ENCODE measurements at places on chromosomes 13 and 19.

- no peak for DNase-seq
Observed at GRCh38 chr19:14072535-14073260, at the start of gene MISP3. TSS of gene MISP3 (plus strand) at chr19:14072786. CDS start at chr19:14073310, 524 bp downstream.

DNA sequence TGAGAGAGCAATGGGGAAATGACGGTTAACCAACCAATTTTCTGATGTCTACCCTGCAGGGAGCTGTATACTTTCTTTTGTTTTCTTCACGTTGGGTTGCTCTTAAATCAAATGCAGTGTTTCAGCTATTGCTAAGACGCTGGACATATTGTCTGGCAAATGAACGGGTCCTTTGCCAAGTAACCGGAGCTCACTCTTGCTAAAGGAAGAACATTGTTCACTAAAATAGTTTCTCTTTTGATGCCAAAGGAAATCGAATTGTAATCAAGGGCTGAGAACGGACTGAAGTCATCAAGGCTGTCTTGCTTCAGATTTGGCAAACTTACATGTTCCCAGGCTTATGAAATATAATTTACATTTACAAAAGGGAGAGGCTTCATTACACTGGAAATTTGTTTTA lies 142.3 kb upstream of the ARGLU1 start:
- DNase-seq, result peak; percentile 30

DNA sequence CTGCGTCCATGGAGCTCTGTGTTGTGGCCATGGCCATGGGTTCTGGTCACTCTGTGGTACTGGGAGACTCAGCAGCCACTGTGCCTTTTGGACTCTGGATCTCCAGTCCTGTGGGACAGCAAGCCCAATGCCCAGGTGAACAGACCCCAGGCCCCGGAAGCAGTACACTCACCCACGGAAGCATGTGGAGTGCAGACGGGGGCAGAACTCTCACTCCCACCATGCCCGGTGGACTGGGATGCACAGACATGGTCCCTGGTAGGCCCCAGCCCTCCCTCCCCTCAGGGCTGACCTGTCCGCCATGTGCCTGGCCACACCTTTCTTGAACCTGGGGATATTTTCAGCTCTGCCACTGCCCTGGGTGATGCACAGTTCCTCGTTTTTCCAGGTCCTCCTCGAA lies 163.3 kb downstream of the URI1 start:
- DNase-seq, result no peak

GRCh38 chr19:1428738-1429391 lies 9.3 kb upstream of the RPS15 start:
- no peak for DNase-seq

GRCh38 chr19:32131005-32131404 lies 214.4 kb upstream of the ZNF507 start:
- no peak for DNase-seq

GRCh38 chr13:113182046-113182445 lies 23.6 kb downstream of the PROZ start:
- DNase-seq, result no peak

DNA sequence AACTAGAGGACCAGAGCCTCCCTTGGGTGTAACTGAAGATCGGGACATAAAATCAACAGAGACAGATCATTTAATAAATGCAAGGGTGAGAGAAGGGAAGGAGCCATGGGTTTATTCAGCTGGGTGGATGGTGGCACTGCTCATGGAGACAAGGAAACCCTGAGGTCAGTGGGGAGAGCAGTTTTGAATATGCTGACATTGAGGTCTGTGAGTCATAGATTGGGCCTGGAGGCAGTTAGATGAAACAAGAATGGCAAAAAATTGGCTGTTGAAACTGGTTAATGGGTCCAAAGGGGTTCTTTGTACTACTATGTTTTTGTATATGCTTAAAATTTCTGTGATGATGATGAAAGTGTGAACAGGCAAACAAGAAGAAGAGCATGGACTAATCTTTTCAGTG lies 5.1 kb upstream of the GTF3A start:
- DNase-seq, result no peak

- DNase-seq, result no peak
Observed at GRCh38 chr19:12921047-12921446, 2.0 kb upstream of the SYCE2 start.

GRCh38 chr13:97901716-97902115 lies 51.8 kb upstream of the IPO5 start:
- DNase-seq, result no peak

- DNase-seq, result peak; percentile 74
Observed at GRCh38 chr13:110232756-110233155, 74.2 kb downstream of the COL4A1 start.

GRCh38 chr19:40974633-40975037 lies 16.4 kb upstream of the CYP2B6 start:
- peak; percentile 63 for DNase-seq

DNA sequence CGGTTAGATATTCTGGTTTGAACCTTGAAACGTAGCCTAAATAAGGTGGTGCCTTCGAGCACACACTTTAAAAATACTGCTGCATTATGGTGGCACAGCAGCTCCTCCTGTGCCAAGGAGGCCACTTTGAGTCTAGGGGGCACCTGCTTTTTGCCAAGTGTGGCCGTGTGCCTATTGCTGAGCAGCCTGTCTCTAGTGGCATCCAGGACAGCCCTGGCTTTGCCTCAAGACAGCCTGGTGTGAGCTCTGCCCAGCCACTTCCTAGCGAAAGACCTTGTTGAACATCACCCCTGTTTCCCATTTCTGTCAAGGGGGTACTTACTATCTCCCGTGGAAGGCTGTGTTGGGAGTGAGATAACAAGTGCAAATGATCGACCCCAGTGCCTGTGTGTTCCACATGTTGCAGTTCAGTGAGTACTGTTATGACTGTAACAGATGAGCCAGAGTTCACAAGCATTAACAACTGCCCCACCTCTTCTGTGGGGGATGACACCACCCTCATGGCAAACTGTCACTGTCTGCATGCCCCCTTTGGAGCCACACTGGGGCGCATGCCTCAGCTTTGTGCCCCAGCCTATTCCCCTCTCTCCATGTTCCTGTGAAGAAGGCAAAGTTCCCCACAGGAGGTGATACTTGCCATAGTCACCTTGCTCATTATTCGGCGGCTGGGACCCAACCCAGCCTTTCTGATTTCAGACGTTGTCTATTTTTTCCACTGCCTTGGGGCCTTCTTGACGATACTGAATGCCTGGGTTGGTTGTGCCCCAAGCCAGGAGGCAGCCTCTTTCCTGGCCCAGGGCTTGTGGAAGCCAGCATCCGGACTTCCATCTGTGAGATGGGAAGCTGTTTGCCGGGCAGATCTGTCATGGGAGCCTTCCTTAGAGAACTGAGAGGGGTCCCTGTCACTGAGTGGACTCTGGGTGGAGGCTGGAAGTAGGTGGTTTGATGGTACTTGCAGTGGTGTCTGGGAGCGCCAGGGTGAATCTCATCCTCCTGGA lies 5.4 kb downstream of the GATAD2A start:
- no peak for DNase-seq

DNA sequence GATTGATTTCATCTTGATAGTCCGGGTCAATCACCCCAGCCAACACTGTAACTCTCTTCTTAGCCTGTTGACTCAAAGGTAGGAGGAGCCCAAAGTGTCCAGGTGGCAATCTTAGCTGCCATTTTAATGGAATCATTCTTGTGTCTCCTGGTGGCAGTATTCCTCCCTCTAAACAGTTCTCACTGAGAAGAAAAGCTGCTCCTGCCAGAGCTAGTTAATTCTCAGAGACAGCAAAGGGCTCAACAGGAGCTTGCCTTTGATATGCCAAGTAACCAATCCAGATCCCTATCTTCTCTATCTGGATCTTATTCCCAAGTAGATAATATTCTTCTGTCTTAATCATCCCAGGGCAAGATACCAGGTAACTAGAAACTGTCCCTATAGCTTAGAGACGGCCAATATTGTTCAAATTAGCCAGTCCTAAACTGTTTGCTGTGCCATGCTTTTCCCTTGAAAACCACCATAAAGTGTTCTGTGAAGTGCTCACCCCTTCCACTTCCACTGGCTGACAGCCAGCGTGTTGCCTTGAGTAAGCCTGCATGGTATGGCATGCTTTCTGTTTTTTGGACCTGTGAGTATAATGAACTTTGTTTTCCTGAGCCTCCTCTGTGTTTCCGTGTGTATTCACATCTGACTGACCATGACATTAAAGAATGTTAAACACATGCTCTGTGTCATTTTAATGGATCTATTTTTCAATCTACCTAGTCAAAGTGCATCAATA lies 463.7 kb upstream of the SLITRK5 start:
- no peak for DNase-seq

DNA sequence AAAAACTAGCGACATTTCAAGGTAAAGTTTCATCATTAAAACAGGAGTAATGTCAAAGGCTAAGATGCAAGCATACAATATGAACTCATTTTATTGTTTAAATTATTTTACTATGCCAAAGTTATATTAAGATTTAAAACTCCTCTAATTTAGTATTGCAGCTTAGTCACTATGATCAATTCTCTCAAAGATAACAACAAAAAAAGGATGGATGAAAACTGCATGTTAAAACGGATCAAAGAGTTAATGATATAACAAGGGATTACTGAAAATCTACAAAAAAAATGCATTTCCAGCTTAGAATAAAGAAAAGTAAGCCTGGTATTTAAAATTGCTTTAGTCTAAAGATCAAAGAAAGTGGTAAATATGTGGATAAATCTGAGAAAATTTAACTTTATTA lies 587.8 kb upstream of the PCDH20 start:
- DNase-seq, result no peak

- DNase-seq, result no peak
Observed at GRCh38 chr19:39937094-39937720, 2.8 kb upstream of the FCGBP start.

GRCh38 chr13:99205621-99206220 lies 5.1 kb downstream of the UBAC2 start:
- DNase-seq, result no peak

GRCh38 chr19:6772866-6773322 lies 386 bp downstream of the VAV1 start:
- no peak for DNase-seq

GRCh38 chr19:3857449-3858003 lies 11.3 kb downstream of the ZFR2 start:
- no peak for DNase-seq

GRCh38 chr13:75864718-75865117 lies 228.6 kb downstream of the LMO7 start:
- no peak for DNase-seq

GRCh38 chr19:42420055-42420544 lies 7.1 kb downstream of the LIPE start:
- DNase-seq, result no peak

- DNase-seq, result no peak
Observed at GRCh38 chr13:34435338-34435737, 506.7 kb upstream of the NBEA start.

DNA sequence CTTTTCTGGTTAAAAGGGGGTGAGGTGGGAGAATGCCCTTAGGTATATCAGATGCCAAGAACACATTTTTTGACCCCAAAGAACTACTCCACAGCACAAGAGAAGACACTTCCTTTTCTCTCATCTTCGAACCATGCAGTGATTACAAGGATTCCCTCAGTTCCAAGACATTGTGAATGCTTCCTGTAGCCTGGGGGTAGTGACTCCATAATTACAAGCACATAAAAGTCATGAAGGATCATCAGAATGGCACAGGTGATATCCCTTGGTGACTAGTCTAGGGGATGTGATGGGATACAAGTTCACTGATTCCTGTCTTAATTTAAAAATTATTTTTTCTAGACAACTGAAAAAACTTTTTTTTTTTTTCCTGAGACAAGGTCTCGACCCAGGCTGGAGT lies 78.0 kb downstream of the ZC3H13 start:
- DNase-seq, result no peak

DNA sequence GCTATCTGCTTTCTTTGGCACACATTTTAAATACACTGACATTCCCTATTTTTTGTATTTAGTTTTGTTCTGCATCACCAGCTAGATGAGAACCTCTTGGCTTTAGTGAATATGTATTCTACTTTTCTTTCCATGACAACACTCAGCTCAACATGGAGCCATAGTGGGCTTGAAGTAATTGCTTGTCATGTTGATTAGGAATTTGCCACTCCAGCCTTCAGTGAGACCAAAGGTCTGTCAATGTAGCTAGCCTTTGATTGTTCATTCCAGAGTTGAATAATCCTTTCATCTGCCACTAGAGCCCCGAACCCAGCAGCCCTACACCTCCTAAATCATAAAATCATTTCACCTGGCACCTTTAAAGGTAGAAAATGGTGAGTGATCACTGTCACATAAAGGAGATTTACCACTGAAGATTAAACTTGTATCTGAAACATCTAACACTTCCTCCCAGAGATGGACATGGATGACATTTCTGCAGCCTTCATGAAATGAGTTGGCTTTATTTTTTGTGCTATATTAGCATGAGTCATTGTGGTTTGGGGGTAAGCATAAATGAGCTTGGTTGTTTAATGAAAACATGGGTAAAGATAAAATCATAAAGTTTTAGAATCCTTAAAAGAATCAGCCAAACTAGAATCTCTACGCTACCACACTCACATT lies 29.2 kb upstream of the GARRE1 start:
- DNase-seq, result no peak

- no peak for DNase-seq
Observed at GRCh38 chr13:90118467-90119071, 1228.9 kb upstream of the MIR17HG start.

DNA sequence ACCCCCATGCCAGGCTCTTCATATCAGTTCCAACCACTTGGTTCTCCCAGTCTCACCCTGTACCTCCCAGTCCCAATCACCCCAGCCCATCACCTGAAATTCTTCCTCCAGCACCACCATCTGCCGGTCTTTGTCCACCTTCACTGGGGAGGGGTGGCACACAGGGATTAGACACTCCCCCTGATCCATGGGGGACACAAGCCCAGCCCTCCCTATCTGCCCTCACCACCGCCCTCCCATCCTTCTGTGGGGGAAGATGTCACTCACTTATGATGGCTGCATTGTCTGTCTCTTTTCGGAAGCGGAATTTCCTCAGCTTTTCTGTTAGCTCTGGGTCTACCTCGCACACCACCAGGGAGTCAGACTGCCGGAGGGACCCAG lies 685 bp downstream of the GMFG start:
- DNase-seq, result no peak

DNA sequence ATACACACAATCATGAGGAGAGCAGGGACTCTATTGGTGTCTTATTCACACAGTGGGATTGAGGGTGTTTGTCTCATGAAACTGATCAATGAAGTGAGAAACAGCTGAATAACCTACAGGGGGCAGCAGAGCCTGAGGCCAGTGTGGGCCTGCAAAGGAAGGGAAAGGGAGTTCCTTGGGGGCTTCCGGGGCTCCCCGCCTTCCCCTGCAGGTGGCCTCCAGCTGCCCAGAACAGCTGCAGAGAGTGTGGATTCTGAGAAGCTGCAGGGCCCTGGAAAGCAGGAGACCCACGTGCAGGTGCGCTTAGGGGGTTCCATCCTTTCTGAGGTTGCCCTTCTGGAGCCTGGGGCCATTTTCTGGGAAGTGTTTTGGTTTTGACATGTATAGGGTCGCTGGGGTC lies 20.1 kb downstream of the ZNF763 start:
- peak; percentile 20 for DNase-seq

- no peak for DNase-seq
Observed at GRCh38 chr13:110841846-110842245, 73.0 kb downstream of the ANKRD10 start.

GRCh38 chr19:52662631-52663030 lies 24.5 kb upstream of the ZNF83 start:
- DNase-seq, result no peak

GRCh38 chr13:44938854-44939253 lies 50.4 kb downstream of the NUFIP1 start:
- DNase-seq, result no peak
